ENCODE measurements at places on chromosomes 4 and X.

GRCh38 chrX:71949844-71950445 is 39.3 kb downstream of the NHSL2 start:
- DNase-seq = no peak

GRCh38 chr4:123380728-123381716 is 15.6 kb upstream of the SPRY1 start:
- no peak for DNase-seq

- no peak for DNase-seq
Observed at GRCh38 chr4:8550691-8551090, 29.5 kb upstream of the GPR78 start.

- DNase-seq = peak; percentile 78
Observed at GRCh38 chr4:54091637-54092404, 8.1 kb upstream of the GSX2 start.

DNA sequence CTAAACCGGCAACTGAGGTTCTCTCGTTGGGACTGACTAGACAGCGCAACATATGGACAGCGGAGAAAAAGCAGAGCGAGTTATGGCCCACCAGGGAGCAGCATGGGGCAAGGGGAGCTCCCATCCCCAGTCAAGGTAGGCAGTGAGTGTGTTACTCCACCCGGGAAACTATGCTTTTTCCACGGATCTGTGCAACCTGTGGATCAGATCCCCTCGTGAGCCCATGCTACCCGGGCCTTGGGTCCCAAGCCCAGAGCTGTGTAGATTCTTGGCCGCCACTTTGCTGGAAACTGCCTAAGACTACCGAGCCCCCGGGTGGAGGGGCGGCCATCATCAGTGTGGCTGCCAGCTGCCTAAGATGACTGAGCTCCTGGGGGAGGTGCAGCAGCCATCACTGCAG is 140.9 kb downstream of the PAPSS1 start:
- DNase-seq = no peak

- DNase-seq = no peak
Observed at GRCh38 chr4:54548098-54548620, 109.6 kb upstream of the KIT start.

DNA sequence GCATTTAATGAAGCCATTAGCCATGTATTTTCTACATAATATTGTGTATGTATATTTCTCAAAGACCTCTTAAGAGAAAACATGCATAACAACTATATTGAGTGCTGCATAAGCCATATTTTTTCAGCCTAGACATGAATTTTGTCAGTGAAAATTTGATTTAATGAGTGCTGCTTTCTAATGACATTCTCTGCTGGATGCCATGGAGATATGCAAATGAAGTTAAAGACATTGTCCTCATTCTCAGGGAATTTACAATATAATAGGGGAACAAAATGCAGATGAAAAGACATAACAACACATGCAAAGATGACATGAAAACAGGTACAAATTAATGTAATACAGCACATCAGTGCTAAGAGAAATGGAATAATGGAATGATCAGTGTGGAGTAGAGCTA is 118.7 kb downstream of the ATOH1 start:
- no peak for DNase-seq

GRCh38 chrX:149120459-149120858 is 384.6 kb downstream of the IDS start:
- DNase-seq = no peak

DNA sequence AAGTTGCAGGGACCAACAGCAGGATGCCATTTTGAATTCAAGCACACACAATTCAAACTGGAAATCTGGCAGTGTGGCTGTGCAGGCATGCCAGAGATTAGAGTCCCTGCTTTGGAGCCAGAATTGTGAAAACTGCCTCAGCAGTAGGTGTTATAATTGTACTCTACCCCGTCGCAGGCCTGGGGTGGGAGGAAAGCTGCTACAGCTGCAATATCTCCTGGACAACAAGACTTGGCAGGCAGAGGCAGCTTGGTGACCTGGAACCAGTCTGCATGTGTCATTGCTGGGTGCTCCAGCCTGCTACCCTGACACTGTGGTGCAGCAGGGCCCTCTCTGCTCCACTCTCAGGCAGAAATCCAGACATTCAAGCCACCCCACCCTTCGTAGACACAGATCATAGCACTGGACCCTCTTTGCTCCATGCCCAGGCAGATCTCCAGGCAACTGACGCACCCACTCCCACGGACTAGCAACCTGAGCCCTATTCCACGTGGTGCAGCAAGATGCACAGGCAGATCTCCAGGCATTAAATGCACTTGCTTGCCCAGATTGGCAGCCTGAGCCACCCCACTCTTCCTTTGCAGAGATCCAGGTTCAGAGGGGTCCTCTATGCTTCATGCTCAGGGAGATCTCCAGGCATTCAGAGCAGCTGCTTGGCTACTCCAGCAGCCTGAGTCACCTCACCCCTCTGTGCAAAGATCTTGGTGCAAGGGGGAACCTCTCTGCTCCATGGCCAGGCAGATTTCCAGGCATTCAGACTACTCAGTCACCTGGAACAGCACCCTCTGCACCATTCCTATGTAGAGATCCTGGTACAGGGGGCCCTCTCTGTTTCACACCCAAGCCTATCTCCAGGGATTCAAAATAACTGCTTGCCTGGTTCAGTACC is 140.5 kb downstream of the LRBA start:
- no peak for DNase-seq
